ENCODE measurements at places on chromosomes 16 and 17. TPM values are rescaled to one million over a fixed set of nuclear protein-coding genes. Genes with fewer than 3 reads are reported as not detected.
A peak's percentile ranks its signal among the peaks of the same experiment; 100 is the strongest.

Gene FAM20A
- 20.3 TPM for total RNA-seq

Gene GHDC
- 101 TPM for total RNA-seq

Gene AGRP
- total RNA-seq = not detected

Gene CACNG1
- not detected for total RNA-seq

Gene AXIN1
- total RNA-seq = 24.8 TPM

Gene VPS25
- 41.1 TPM for total RNA-seq

Gene SLC5A11
- 1.9 TPM for total RNA-seq

Gene ATP1B2
- 4.6 TPM for total RNA-seq

Gene C1QTNF8
- total RNA-seq = not detected

Gene ZG16
- not detected for total RNA-seq

GRCh38 chr16:76579277-76579922 lies 302.2 kb downstream of the CNTNAP4 start:
- no peaks in the 10 kb centered on the region for H3K4me1 ChIP-seq
- no peaks in the 10 kb centered on the region for H3K36me3 ChIP-seq
- DNase-seq = no peak

- no peak overlapping the region for H3K27ac ChIP-seq
- H3K4me3 ChIP-seq = no peak overlapping the region
- no peaks in the 10 kb centered on the region for H3K36me3 ChIP-seq
- DNase-seq = peak; percentile 49
These were observed 37.5 kb downstream of the LGALS9 start for GRCh38 chr17:27668488-27668823.

- no peaks in the 10 kb centered on the region for H3K27me3 ChIP-seq
- no peak for DNase-seq
- H3K4me1 ChIP-seq = no peaks in the 10 kb centered on the region
- H3K4me3 ChIP-seq = no peak overlapping the region
- H3K36me3 ChIP-seq = no peaks in the 10 kb centered on the region
These were observed 323.8 kb upstream of the ZFHX3 start for GRCh38 chr16:73371584-73372319.

- no peaks in the 10 kb centered on the region for H3K4me1 ChIP-seq
- no peak for DNase-seq
- H3K4me3 ChIP-seq = no peak overlapping the region
- H3K27ac ChIP-seq = no peak overlapping the region
- H3K36me3 ChIP-seq = no peaks in the 10 kb centered on the region
These were observed 25.1 kb downstream of the C16orf54 start for GRCh38 chr16:29720703-29721102.

- H3K4me1 ChIP-seq = no peaks in the 10 kb centered on the region
- no peak for DNase-seq
- no peak within 1 kb of the TSS for H3K27ac ChIP-seq
- no peak within 1 kb of the TSS for H3K4me3 ChIP-seq
- peaks cover 6% of the 10 kb centered on the region for H3K27me3 ChIP-seq
- no peaks in the 10 kb centered on the region for H3K36me3 ChIP-seq
These were observed at the start of gene CDH16 for GRCh38 chr16:66918803-66919568. Gene CDH16, minus strand, starts transcription at chr16:66918885. Its CDS starts 820 bp downstream, at chr16:66918065.

DNA sequence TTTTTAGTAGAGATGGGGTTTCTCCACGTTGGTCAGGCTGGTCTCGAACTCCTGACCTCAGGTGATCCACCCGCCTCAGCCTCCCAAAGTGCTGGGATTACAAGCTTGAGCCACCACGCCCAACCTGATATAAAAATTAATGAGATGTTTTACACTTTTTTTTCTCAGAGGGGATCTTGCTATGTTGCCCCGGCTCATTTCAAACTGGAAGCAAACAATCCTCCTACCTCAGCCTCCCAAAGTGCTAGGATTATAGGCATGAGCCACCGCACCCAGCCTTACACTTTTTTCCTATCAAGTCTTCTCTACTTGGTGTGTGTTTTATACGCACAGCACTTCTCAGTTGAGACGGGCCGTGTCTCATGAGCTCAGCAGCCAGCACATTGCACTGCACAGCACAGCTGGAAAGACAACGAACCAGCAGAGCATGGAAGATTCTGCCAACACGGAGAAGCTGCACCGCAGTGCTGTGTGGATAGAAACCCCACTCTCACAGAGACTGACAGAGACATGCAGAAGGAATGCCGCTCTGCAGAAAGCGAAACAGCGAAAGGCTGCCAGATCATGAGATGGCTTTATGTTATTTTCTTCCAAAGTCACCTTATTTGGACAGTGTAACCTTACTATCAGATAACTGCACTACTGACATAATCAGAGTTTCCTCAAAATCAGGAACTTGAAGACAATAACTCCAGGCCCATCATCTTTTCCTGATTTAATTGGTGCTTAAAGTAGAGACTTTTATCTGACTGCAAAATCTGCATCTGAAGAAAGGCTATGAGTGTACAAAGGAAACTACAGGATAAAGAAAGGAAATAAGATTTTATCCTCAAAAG lies 6.5 kb upstream of the QRICH2 start:
- DNase-seq = no peak
- H3K27me3 ChIP-seq = no peaks in the 10 kb centered on the region
- peaks cover 6% of the 10 kb centered on the region for H3K4me1 ChIP-seq
- H3K36me3 ChIP-seq = peaks cover 58% of the 10 kb centered on the region
- H3K27ac ChIP-seq = no peak overlapping the region

DNA sequence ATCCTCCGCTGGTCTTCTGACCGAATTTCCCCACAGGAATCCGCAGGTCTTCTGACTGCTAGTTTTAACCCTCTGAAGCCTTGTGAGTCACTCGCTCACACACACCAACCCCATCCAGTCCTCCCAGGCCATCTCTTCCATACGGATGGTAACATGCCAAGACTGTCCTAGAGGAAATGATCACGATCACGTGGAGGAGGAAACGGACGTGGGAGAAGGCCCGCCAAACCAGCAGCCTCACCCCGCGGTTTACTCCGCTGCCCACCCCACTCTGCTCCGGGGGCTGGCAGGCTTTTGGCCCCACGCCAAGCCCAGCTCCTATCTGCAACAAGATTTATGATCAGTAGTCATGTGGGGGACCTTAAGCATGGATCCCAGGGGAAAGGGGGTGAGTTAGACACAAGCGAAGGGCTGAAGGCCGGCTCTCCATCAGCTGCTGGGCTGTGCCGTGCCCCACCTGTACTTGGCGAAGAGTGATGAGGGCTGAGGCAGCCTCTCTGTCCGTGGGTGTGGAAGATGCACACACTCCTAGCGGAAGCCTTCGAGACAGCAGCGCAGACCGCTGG lies 1.5 kb upstream of the FAAP100 start:
- H3K4me1 ChIP-seq = peaks cover 62% of the 10 kb centered on the region
- peak overlapping the region; percentile 99 for H3K4me3 ChIP-seq
- peak overlapping the region; percentile 85 for H3K27ac ChIP-seq
- no peaks in the 10 kb centered on the region for H3K27me3 ChIP-seq

GRCh38 chr16:695355-696089 lies 5.3 kb upstream of the WDR24 start:
- DNase-seq = peak; percentile 88
- no peaks in the 10 kb centered on the region for H3K36me3 ChIP-seq
- H3K4me3 ChIP-seq = peak overlapping the region; percentile 47
- H3K4me1 ChIP-seq = peaks cover 48% of the 10 kb centered on the region
- no peak overlapping the region for H3K27ac ChIP-seq

GRCh38 chr17:81518785-81519283 lies 6.2 kb upstream of the ACTG1 start:
- peaks cover 17% of the 10 kb centered on the region for H3K27me3 ChIP-seq
- peak; percentile 93 for DNase-seq
- peak overlapping the region; percentile 100 for H3K27ac ChIP-seq
- peaks cover 72% of the 10 kb centered on the region for H3K4me1 ChIP-seq
- H3K4me3 ChIP-seq = peak overlapping the region; percentile 92

DNA sequence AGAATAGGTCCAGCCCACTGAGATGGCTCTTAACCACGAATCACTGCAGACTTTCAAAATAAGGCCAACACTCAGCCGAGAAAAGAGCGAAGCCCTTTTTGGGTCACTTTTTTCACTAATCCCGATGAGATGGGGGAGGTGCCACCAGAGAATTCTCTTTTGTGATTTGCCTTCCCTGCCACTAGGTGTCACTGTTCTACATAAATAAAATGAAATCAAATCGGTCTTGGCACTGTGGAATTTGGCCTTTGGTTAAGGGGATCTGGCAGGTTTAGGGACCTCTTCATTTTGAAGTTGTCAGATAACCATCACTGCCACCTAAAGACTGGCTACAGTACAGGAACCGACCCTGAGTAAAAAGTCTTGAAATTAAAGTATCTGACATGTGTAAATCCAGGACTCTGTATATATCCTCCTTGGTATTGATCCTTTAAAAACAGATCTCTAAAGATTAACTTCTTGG lies 147.0 kb downstream of the HS3ST4 start:
- H3K4me1 ChIP-seq = peaks cover 7% of the 10 kb centered on the region
- H3K27me3 ChIP-seq = peaks cover 11% of the 10 kb centered on the region

DNA sequence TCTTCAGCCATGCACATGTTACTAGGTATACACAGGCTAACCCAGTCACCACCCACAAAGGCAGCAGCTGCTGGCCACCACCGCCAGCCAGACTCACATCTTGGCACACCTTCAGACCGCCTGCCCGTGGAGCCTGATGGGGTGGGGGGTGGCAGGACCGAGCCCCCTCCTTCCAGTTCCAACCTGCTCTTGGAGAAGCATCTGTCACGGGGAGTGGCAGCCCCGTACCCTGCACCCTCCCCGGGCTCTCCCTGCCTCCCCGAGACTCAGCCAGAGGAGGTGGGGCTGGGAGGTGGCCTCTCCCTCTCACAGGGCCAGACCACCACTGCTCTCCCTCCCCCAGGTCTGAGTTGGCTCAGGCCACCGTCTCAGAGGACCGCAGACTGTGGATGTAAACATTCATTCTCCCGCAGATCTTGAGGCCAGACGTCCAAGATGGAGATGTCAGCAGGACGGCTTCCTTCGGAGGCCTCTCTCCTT lies 11.3 kb upstream of the RBFOX3 start:
- H3K4me1 ChIP-seq = no peaks in the 10 kb centered on the region
- H3K36me3 ChIP-seq = no peaks in the 10 kb centered on the region
- peaks cover 79% of the 10 kb centered on the region for H3K27me3 ChIP-seq
- no peak overlapping the region for H3K4me3 ChIP-seq
- H3K27ac ChIP-seq = no peak overlapping the region

All from spleen (tissue), 13 donors.